Right renal cortex interstitium (tissue), 3 donors: ENCODE measurements at places on chromosomes 5 and 9. TPM values are rescaled to one million over a fixed set of nuclear protein-coding genes. Genes with fewer than 3 reads are reported as not detected.

QRFP gene
- polyA plus RNA-seq = 0.69 TPM

GRCh38 chr5:44833249-44833648, 24.5 kb downstream of the MRPS30 start:
- no peak for DNase-seq

DNA sequence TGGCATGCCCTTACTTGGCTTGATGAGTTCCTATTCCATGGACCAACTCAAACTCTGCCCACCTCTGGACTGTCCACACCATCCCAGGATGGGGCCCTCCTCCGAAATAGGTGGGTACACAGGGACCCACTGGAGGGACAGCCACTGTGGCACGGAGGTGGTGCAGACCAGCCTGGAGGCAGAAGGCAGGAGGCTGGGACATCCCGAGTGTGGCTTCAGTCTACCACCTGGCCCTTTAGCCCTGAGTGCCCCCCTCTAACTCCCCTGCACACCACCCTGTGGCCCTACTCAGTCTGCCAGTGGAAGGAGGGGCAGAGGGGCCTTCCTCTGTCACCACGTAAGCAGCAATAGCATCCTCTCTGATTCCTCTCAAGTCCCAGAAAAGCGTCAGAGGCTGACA, 3.7 kb downstream of the IL3 start:
- DNase-seq = no peak

DNA sequence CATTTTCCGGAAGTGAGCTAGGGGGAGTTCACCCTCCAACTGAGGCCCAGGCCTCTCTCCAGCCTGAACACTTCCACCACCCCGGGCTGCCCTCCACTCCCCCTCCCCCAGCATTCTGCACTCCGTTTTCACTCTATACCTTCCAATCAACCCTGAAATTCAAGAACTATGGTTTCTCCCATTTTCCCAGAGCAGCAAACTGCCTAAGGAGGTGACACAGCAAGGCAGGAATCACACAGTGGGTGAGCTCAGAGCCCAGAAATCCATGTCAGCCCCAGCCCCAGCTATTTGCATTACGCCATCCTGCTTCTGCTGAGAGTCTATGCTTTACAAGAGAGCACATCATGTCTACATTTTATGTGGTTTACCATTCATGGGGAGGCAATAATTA, 11.9 kb downstream of the MSX2 start:
- no peak for DNase-seq

- DNase-seq = no peak
Measured at GRCh38 chr9:102439583-102439982, 555.5 kb upstream of the CYLC2 start.
